ENCODE measurements at places on chromosomes 4 and X. TPM values are rescaled to one million over a fixed set of nuclear protein-coding genes. Genes with fewer than 3 reads are reported as not detected.

The PNMA3 gene
- total RNA-seq = not detected

The MAGEC3 gene
- total RNA-seq = 0.44 TPM

The TKTL1 gene
- total RNA-seq = not detected

The CTSO gene
- total RNA-seq = 37.5 TPM

The SPOCK3 gene
- not detected for total RNA-seq

The GRIA2 gene
- total RNA-seq = 2.3 TPM

The JADE3 gene
- total RNA-seq = 20.8 TPM

The NUP62CL gene
- 1.3 TPM for total RNA-seq

The PHF8 gene
- total RNA-seq = 32.8 TPM

The FAM114A1 gene
- total RNA-seq = 85.9 TPM

The MXRA5 gene
- total RNA-seq = 2.1 TPM

The PRRG3 gene
- 1.3 TPM for total RNA-seq

The CTAG2 gene
- not detected for total RNA-seq

The NEXMIF gene
- total RNA-seq = 1.6 TPM

The ARX gene
- total RNA-seq = not detected

The C4orf54 gene
- not detected for total RNA-seq

The GPRASP1 gene
- 7.5 TPM for total RNA-seq

The CENPI gene
- total RNA-seq = 1.4 TPM

The DDX60 gene
- 9.5 TPM for total RNA-seq

The TSPAN7 gene
- 15.5 TPM for total RNA-seq

The CFI gene
- 15.8 TPM for total RNA-seq

The NHS gene
- 8.5 TPM for total RNA-seq

The DCAF4L1 gene
- 0.29 TPM for total RNA-seq

The ZNF157 gene
- total RNA-seq = not detected

The CBLL2 gene
- not detected for total RNA-seq

The PAGE5 gene
- not detected for total RNA-seq

The PPM1K gene
- 26.2 TPM for total RNA-seq

The CAPN6 gene
- not detected for total RNA-seq

The FRG2 gene
- total RNA-seq = not detected

The EDA2R gene
- 7.0 TPM for total RNA-seq

The MID1 gene
- total RNA-seq = 10.8 TPM

The KIAA1210 gene
- total RNA-seq = not detected

The MGAT4D gene
- not detected for total RNA-seq

The HELT gene
- total RNA-seq = not detected

The GRSF1 gene
- 56.8 TPM for total RNA-seq

The SLIT2 gene
- total RNA-seq = 15.7 TPM

The GAGE13 gene
- not detected for total RNA-seq

The ZCCHC18 gene
- 5.2 TPM for total RNA-seq

The TRIML2 gene
- total RNA-seq = not detected

The LRIT3 gene
- 0.66 TPM for total RNA-seq

The ENAM gene
- 0.32 TPM for total RNA-seq

The TRMT10A gene
- 7.2 TPM for total RNA-seq

The GSX2 gene
- total RNA-seq = not detected

The MAGEB10 gene
- not detected for total RNA-seq

The HPRT1 gene
- 15.1 TPM for total RNA-seq

The F11 gene
- total RNA-seq = not detected

The FGFBP1 gene
- total RNA-seq = not detected

The HAND2 gene
- total RNA-seq = 10.5 TPM

The H2BW2 gene
- total RNA-seq = not detected

The TEX11 gene
- total RNA-seq = not detected

The LANCL3 gene
- total RNA-seq = 0.33 TPM
